Stimulated activated CD4-positive, alpha-beta T cell treated with anti-CD3 and anti-CD28 coated beads, Interleukin-1b, Interleukin-23, amount 100 ng/mL, for 24 hours (primary cell): ENCODE measurements at places on chromosomes 13 and 19.

- no peak for DNase-seq
Measured at GRCh38 chr13:46773541-46773940, 23.4 kb downstream of the ESD start.

- no peak for DNase-seq
Measured at GRCh38 chr19:56079609-56080008, 41.5 kb downstream of the ZNF787 start.

DNA sequence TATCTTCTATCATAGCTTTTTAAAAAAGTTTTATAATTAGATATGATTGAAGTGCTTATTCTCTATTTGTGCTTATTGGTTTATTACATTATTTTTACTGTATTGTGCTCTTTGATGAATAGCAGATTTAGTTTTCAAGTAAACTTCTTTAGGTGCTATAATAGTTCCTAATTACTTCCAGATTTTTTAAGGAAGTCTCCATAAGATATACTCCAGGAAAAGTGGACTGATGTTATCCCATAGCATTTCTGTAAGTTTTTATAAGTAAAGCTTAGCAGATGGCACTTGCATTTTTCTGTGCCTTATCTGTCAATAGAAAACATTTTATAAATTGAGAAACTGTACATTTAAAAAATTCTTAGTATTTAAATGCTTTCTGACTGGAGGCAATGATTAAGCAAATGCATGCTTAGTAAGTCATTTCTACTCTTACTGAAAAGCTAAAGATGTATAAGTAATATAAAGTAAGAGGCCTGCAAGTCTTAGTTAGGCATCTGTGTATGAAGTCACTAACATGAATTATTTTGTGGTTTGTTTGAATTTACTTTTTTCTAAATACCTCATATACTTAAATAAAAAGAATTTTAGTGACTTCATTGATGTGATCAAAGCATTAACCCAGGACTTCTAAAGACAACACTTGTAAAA lies 182.8 kb downstream of the MAB21L1 start:
- DNase-seq = no peak

- no peak for DNase-seq
Measured at GRCh38 chr13:77494226-77494625, 41.3 kb upstream of the SCEL start.

GRCh38 chr13:52187029-52187423 lies 27.6 kb upstream of the NEK3 start:
- no peak for DNase-seq

DNA sequence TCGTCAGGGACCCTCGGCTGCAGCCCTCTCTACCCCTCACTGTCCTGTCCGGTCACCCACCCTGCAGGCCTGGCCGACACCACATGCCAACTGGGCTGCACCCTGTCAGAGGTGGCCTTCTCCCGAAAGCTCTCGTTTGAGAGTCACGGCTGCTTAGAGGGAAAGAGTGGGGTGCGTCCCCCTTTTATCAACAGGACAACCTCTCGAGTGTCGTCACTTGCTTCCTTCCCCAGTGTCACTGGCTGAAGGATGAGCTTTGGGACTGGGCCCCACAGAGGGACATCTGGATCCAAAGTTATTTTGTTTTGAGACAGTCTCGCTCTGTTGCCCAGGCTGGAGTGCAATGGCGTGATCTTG lies 28.5 kb downstream of the MAP2K2 start:
- no peak for DNase-seq

DNA sequence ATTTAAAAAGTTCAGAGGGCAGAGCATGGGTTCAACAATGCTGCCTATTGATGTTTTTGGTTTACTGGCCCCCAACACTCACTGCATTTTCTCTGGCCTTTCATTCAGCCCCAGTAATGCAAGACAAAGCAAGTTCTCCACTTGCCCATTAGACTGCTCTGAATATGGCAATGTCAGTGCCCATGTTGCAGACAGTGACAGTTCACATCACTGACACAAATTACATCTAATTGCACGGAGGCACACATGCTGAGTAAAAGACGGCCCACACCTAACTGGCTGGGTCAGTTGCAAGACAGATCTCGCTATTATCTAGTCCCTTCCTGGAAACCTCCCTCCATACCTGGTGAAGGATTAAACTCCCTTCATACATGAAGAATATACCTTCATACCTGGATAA lies 54.0 kb downstream of the ENOX1 start:
- DNase-seq = no peak

DNA sequence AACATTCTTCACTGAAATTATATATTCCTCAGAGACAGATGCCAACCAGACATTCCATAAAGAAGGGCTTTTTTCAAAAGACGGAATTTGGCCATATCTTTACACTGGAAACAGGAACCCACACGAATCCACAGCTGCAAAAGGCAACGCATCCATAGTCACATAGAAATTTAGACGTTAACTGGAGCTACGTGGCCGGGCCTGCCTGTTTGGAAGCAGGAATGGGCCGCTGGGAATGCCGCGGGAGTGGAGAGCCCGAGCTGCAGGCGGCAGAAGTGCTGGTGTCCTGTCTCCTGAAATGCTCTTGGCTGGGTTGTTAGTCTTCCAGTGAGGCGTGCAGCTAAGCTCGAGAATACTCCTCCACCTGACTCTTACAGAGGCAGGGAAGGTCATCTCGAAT lies 122.2 kb downstream of the KL start:
- DNase-seq = no peak

GRCh38 chr13:45863709-45864590 lies 12.4 kb upstream of the SIAH3 start:
- no peak for DNase-seq

DNA sequence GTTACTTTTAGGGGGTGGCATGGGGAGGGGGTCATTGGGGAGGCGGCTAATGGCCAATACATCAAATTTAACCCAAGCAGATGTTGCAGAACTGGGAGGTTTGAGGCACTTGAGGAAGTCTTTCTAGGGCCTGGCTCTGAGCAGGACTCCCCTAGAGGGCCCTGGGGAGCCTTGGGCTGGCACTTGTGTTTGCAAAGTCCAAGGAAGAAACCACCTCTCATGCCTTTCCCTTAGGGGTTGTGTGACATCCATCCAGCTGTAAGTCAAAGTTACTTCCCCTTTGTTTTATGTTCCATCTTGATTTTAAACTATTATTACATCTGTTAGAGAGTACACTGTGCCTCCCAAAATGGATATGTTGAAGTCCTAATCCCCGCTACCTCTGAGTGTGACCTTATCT lies 159.9 kb downstream of the KATNAL1 start:
- no peak for DNase-seq

DNA sequence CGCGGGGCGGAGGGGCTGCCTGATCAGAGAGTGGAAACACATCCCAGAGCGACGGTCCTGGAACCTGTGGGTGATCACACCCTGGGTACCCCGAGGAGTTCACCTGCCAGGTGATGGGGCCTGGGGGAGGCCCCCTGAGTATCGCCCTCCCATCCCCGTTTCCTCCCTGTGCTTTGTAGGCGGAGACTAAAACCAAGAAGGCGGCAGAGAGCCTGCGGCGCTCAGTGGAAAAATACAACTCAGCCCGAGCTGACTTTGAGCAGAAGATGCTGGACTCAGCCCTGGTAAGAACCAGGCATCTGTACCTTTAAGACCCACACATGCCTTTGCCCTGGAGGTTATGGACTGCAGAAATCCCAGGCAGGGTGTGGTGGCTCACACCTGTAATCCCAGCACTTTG lies 19.3 kb downstream of the FCHO1 start:
- no peak for DNase-seq

DNA sequence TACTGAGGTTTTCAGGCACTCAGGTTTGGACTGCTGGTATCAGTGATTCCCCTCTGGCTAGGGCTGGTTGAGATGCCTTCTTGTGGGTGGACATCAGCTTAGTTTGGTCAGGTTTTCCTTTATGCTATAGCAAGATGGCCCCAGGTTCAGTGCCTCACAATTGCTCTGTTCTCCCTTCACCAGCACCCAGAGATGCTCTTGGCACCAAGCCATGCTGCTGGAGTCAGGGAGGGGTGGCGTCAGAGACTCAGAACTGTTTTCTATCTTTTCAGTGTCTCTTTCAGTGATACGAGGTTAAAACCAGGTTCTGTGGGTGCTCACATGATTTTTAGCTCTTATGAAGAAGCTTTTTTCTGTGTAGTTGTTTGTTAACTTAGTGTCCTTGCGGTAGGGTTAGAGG lies 96.9 kb downstream of the NBEA start:
- no peak for DNase-seq

DNA sequence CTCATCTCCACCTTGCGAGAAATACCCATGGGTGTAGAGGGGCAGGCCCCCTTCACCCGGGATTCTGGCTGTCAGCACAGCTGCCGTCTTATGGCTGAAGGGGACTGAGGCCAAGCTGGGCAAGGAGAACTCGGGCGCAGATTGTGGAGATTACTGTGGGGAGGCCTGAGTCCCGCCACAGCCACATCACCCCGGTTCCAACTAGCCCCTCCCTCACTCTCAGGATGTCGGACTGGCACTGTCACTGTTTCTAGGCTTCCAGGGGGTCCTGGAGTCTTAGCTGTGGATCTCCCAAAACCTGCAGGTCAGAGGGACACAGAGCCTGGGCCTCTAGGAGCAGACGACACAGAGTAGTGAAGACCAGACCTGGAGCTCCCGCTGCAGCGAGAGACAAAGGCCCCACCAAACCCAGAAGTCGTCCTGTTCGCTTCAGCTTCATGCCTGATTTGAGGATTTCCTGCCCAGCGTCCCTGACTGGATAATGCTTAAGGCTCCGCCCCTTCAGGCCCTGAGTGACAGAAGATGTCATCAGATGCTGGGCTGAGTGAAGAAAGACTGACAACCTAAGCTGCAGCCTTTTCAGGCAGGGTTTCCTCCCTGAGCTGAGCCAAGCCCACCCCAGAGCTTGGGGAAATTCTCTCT lies 55.8 kb downstream of the ZNF93 start:
- DNase-seq = no peak

- no peak for DNase-seq
Measured at GRCh38 chr19:28427376-28428083, 785.4 kb downstream of the UQCRFS1 start.

- DNase-seq = no peak
Measured at GRCh38 chr19:40611096-40611495, 9.9 kb downstream of the LTBP4 start.

- no peak for DNase-seq
Measured at GRCh38 chr19:32456406-32456805, 50.8 kb downstream of the DPY19L3 start.

DNA sequence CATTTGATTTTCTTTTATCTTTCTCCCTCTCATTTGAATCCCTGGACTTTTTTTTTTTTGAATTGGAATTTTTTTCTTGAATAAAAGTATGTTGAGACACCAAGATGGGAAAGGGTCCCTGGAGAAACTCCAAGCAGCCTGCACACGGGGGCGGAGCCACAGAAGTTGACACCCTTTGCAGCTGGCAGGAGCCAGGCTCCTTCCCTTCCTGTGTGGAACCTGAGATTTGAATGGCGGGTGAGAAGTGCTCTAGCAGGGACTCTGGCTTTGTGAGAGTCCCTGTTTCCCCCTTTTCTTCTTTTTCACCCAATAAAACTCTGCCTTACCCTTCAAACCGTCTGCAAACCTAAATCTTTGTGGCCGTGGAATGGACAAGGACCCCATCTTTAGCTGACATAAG lies 1381.0 kb upstream of the MIR17HG start:
- DNase-seq = no peak

GRCh38 chr13:60074397-60074796 lies 89.3 kb downstream of the DIAPH3 start:
- no peak for DNase-seq

DNA sequence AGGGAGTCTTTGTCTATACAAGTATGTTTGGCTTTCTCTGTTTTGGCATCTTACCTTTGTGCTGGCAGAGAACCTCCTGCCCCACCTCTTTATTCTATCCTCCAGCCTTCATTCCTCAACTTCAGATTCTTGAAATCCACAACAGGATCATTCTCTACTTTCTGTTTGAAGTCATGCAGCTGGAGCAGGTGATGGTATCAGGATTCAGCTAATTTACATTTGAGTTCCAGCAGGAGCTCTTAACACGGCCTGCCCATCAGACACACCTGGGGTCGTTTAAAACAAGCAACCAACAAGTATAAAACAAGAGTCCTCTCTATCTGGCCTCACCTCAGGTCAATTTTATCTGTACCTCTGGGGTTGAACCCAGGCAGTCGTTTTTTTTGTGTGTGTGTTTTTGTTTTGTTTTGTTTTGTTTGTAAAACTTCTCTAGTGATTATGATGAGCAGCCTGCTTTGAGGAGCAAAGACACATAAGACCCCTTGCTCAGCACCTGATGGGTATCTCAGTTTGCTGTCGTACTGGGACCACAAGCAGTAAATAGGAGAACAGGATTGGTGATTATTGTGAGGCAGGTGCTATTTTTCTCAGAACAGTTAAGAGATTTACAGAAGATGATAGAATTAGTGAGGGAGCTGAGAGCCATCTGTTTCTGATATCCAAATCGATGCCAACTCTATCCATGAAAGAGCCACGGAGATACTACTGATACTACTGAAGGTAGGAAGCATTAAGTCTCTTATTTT lies 78.4 kb downstream of the GPC6 start:
- no peak for DNase-seq

- no peak for DNase-seq
Measured at GRCh38 chr13:53005626-53006025, 23.0 kb upstream of the OLFM4 start.

- no peak for DNase-seq
Measured at GRCh38 chr13:27001705-27002104, 169.9 kb downstream of the USP12 start.

GRCh38 chr13:86425170-86425815 lies 626.1 kb upstream of the SLITRK6 start:
- no peak for DNase-seq

DNA sequence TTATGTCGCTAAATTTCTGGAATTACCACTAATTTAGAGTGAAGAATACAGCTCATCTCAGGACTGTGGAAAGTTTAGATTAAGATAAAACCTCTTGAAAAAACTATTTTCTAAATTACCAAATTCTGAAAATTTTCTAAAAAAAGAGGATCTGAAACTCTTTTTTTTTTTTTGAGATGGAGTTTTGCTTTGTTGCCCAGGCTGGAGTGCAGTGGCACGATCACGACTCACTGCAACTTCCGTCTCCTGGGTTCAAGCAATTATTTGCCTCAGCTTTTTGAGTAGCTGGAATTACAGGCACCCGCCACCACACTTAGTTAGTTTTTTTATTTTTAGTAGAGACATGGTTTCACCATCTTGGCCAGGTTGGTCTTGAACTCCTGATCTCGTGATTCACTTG lies 16.6 kb upstream of the ZNF253 start:
- DNase-seq = no peak

DNA sequence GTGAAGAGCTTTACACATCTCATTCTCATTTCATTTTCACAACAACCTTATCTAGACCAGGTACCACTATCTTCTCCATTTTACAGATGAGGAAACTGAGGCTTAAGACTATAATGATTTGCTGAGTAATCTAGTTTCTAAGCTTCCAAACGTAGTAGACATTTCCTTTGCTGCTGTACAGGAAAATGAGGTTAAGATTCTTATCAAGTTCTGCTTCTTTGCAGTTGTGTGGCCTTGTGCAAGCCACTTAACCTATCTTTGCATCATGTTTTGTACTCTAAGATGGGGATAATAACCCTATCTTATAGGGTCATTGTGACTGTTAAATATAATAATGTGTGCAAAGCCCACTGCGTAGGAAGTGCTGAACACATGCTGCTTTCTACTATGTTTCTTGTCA lies 307.9 kb downstream of the HS6ST3 start:
- no peak for DNase-seq

GRCh38 chr19:36086326-36086725 lies 24.6 kb upstream of the OVOL3 start:
- no peak for DNase-seq
